ENCODE measurements at places on chromosomes 4 and X.

GRCh38 chr4:30837131-30837539 is 117.0 kb downstream of the PCDH7 start:
- no peak for DNase-seq

DNA sequence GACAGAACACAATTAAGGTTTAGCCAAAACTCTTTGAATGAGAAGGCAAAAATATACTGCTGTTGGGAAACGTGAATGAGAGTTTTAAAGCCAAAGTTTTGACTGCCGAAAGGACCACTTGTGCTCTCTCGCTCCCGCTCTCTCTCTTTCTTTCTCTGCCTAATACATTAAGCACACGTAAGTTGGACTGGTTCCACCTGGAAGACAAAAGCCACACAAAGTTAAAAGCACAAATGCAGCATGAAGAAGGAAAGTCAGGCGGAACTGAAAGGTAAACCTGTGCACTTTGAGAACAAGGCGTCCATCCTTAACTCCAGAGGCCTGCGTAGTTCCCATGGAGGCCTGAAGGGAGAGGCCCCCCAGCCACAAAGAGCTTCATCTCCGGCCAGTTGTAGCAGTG is 1.9 kb downstream of the DCAF12L2 start:
- no peak for DNase-seq

DNA sequence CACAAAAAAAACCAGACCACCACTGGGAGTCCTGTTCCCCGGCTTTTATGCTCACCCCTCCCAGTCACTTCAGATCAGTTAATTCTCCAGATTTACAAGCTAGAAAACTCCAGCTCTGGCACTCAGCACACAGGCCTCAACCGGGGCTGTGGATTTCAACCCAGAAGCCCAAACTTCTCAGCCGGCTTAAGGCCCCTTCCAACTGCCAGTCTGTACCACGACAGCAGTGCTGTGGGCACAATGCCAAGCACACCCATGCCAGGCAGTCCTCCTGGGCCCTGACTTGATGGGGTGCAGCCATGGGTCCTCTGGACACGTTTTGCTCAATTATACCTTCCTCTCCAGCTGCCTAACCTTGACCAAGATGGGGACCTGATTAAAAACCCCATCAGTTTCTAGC is 12.2 kb downstream of the SOD3 start:
- DNase-seq = no peak

DNA sequence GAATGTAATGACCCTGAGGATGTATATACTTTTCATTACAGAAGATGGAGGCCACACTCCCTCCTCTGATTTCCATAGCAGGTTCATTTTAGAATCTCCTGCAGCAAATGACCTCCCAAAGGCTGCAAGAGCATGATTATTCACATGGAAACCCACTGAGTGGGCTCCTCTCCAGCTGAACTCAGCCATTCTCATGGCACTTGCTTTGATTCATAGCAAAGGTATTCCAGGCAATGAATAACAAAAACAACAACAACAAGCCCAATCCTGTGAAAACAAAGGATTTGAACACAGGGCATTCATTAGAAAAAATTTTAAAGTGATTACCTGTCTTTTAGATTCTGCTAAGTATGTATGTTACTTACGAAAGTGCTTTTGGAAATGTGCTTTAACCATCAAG is 894.0 kb upstream of the FRG1 start:
- no peak for DNase-seq

DNA sequence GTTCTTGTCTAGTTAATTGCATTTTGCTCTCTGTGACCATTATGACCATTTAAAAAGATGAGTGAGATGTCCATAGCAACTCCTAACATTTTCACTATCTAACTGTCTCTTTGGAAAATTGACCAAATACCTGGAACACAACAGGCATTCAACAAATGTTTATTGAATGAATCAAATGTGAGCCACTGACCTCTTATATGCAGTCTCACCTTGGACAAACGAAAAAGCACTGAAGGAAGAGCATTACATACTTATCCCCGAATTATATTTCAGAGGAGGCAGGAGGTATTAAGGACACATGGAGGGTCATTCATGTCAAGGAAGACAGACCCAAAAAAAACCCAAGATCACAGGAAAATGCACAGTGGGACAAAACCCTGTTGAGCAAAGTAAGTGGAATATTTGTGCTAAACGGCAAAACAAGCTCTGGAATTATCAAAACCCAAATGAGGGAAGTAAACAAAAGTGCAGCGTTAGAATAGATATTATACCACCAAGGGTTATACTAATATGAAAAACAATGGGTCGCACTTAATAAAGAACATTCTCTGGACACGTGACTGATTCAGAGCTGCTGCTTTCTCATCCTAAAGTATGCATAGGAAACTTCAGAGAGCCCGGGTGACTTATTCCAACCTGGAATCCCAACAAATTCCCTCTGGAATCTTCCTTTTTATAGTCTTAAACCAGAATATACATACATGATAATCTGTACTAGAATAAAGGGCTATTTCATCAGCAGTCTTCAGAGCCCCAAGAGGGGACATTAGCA is 131.9 kb downstream of the AMELX start:
- DNase-seq = no peak
